Fibroblast of skin of right biceps (primary cell): ENCODE measurements at places on chromosomes 11 and 22.

- DNase-seq = no peak
Measured at GRCh38 chr22:36745301-36745995, 30.5 kb downstream of the IFT27 start.

DNA sequence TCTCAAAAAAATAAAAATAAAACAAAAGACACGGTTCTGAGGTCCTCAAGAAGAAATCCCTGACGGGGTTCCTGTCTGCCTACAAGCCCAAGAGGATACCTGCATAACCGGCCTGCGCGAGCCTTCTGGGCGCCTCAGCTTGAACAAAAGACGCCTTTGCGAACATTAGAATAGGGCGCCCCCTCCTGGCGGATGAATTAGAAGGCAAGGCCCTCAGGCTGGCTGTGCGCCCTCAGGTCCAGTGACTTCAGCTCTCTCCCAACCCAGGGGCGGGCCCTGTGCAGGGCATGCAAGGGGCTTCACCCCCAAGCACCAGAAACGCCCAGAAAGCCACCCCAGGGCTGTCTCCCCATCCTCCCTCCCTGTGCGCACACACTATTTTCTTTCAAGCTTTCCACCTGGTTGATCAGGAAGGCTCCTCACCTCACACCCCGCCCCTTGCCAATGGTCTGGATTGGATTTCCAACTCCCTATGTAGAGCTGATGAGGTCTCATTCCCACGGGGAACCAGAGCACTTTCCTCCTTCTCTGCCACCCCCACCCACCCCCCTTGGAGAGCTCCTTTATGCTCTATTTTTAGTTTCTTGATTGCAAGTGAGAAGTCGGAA, 273.3 kb downstream of the BUD13 start:
- DNase-seq = peak; percentile 69

- DNase-seq = peak; percentile 92
Measured at GRCh38 chr11:113184498-113184897, 129.9 kb upstream of the TTC12 start.

DNA sequence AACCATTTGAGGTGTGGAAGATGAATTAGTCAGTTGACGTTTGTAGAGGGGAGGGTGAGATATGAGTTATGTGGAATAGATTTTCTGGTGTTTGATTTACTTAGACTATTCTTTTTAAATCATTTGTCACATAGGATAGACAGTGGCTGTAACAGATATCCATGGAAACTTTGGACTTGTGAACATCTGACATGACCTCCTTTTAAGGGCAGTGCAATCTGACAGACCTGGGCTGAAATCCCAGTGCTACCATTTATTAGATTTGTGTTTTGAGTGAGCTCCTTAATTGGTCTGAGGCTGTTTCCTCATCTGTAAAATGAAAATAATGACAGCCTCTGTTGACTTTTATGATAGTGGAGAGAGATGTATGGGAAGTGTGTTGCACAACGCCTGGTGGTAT, 159.9 kb downstream of the TEAD1 start:
- no peak for DNase-seq

DNA sequence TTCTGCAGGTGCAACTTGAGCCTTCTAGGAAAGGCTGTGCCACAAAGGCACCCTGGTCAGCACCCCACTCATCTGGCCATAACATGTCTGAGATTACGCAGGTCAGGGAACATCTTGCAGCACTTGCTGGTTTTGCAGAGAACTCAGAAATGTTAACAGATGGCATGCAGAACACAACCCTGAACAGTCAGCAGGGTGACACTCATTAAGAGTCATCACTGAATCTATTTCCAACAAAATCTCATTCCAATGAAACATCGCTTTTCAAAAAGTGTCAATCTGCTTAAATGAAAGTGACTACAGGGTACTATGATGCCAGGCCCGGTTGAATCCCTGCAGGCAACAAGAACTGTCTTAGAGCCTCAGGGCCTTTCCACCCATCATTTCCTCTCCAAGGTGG, 369.8 kb upstream of the CCDC90B start:
- no peak for DNase-seq

- DNase-seq = peak; percentile 94
Measured at GRCh38 chr11:121417055-121417551, 35.0 kb upstream of the SORL1 start.
